ENCODE measurements at places on chromosomes 1 and 21.

DNA sequence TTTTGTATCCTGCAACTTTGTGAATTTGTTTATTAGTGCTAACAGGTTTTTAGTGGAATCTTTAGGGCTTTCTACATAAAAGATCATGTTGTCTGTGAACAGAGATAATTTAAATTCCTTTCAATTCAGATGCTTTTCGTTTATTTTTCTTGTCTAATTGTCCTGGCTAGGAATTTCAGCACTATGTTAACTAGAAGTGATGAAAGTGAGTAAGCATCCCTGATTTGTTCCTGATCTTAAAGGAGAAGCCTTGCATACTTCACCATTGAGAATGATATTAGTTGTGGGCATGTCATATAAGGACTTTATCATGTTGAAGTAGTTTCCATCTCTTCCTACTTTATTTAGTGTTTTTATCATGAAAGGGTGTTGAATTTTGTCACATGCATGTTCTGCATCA, 23.6 kb upstream of the TRIM67 start:
- no peak for DNase-seq

GRCh38 chr21:32372755-32373154, 20.1 kb downstream of the URB1 start:
- no peak for DNase-seq

DNA sequence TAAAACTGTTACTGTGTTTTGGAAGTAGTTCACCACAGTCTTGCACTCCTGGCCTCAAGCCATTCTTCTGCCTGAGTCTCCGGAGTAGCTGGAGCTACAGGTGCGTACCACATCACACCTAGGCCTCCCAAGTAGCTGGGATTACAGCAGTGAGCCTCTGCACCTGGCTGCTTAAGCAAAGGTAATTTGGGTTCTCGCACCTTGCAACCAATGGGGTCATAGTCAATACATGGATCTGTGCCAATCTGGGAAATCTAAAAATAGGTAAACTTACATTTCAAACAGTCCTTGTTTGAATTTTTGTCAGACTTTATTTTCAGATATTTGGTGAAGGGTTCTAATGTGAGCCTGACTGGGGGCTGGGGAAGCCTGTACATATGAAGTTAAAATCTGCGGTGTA, 466.5 kb downstream of the PCP4 start:
- DNase-seq, result no peak

DNA sequence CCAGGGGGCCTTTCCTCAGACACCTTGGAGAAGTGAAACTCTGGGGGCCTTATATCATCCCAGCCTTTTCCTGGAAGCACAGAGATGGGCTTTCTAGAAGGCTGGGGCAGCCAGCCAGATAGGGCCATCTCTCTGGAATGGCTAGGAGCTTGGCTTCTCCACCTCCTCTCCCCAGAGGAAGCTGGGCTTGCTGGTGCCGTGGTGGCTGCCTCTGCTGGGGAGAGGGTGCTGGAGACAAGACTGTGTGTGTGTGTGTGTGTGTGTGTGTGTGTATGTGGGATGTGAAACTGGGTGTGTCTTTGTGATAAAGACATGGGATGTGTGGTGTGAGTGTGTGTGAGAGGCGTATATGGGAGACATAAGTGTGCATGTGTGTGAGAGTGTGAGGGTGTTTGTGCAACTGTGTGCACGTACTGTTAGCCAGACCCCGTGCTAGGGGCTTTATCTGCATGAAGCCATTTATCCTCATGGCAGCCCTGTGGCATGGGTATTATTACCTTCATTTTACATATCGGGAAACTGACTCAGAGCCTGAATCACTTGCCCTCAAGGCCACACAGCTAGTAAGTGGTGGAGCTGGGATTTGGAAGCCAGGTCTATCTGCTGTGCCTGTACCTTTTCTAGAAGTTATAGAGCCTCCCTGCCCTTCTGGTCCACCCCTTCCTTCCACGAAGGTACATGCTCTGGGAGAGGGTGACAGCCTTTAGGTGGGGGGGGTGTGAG, 44.2 kb downstream of the PTPRU start:
- DNase-seq, result no peak

- no peak for DNase-seq
Observed at GRCh38 chr1:26034504-26035202, 11.3 kb downstream of the SLC30A2 start.

DNA sequence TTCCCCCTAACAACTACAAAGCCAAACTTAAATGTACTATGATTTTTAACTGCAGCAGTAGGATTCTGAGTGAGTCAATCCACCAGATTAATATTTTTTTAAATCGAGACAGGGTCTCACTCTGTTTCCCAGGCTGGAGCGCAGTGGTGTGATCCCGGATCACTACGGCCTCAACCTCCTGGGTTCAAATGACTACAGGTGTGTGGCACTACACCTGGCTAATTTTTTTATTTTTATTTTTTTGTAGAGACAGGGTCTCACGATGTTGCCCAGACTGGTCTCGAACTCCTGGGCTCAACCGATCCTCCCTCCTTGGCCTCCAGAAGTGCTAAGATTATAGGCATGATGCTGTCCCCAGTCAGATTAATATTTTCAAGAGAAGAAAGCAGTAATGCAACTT, 88.1 kb downstream of the SLC45A1 start:
- no peak for DNase-seq

GRCh38 chr21:37060296-37060695, 12.6 kb downstream of the PIGP start:
- no peak for DNase-seq

- DNase-seq, result no peak
Observed at GRCh38 chr1:79657951-79658658, 651.6 kb upstream of the ADGRL4 start.

GRCh38 chr1:60895252-60895651, 187.1 kb upstream of the NFIA start:
- DNase-seq, result no peak

DNA sequence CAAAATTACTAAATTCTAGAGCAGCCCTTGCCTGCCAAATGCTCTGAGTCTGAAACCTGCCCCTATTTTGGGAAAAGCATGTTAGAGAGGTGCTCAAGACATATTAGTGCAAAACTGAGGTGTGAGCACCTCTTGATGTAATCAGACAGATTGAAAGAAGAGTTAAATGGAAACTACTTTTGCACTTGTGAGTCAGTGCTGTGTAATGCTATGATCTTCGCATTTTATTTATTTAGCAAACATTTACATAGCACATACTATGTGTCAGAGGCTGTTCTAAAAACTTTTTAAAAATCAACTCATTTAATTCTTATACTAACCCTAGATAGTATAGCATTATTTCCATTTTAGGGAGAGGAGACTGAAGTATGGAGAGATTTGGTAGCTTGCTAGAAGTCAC, 138.1 kb downstream of the ELAVL4 start:
- no peak for DNase-seq

DNA sequence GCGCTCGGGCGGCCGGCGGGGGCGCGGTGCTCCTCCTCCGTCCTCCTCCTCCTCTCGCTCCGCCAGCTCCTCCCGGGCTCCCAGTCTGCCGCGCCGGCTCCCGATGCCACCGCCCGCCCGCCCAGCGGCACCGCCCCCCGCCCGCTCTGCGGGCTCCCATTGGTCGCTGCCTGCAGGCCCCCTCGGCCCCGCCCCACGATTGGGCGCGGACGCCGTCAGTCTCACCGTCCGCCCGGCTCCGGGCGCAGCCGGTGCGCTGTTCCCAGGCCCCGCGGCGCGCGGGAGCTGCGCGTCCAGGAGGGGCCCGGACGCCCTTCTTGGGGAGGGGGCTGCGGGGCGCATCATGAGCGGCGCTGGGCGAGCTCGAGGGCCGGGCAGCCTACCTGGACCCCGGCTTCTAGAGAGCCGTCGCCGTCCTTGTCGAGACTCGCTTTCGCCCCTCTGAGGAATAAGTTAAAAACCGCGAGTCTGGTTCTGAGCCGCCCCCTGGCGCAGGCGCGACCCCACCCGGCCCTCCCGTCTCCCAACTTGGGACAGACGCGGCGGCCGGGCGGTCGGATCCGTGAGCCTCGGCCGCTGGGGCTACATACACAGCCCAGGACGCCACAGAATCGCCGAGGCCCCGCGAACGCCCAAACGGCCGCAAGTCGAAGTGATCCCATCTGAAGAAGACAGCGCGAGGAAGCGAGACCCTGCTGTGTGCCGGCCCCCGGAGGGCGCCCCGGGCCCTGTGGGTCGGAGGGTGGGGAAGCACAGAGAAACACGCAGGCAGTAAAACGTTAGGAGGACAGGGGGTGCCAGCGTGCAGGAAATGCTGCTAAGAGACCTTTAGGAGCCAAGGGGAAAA, at the start of gene SIPA1L2:
Gene SIPA1L2 (minus strand): TSS at position 87 of the 847 bp plus-strand sequence. CDS start 114,794 bp downstream, outside the sequence.
- peak; percentile 75 for DNase-seq

- no peak for DNase-seq
Observed at GRCh38 chr1:39926820-39927219, 25.1 kb upstream of the MYCL start.

GRCh38 chr21:42214921-42215320, 4.0 kb upstream of the ABCG1 start:
- no peak for DNase-seq

DNA sequence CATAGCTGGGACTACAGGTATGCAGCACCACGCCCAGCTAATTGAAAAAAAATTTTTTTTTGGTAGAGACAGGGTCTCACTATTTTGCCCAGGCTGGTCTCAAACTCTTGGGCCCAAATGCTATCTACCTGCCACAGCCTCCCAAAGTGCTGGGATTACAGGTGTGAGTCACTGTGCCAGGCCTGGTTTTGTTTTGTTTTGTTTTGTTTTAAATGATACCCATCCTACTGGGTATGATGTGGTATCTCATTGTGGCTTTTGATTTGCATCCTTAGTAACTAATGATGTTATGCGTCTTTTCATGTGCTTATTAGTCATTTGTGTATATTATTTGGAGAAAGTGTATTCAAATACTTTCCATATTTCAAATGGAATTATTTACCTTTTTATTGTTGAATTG, 142.3 kb downstream of the VPS13D start:
- no peak for DNase-seq

- DNase-seq, result no peak
Observed at GRCh38 chr1:168732736-168733135, 3.7 kb upstream of the DPT start.

DNA sequence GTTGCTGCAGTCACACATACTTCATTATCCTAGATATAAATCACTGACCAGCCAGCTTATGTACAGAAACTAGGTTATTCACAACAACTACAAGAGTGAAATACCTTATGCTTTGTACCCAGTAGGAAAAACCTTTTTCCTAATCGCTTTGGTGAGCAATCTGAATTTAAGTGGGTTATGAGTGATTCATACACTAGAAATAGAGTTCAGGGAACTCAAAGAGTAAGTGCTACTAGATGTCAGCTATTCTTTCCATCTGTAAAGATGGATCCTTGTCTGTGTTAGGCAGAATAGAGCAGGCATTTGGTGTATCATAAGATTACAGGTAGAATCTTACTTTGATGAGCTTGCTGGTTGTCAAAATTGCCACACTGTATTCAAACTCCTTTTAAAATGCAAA, 101.9 kb downstream of the ZNF644 start:
- no peak for DNase-seq

- no peak for DNase-seq
Observed at GRCh38 chr1:80994934-80995333, 805.8 kb upstream of the ADGRL2 start.

- peak; percentile 44 for DNase-seq
Observed at GRCh38 chr1:205141236-205142101, 19.7 kb upstream of the RBBP5 start.

- no peak for DNase-seq
Observed at GRCh38 chr1:78095593-78095992, 49.8 kb downstream of the GIPC2 start.

DNA sequence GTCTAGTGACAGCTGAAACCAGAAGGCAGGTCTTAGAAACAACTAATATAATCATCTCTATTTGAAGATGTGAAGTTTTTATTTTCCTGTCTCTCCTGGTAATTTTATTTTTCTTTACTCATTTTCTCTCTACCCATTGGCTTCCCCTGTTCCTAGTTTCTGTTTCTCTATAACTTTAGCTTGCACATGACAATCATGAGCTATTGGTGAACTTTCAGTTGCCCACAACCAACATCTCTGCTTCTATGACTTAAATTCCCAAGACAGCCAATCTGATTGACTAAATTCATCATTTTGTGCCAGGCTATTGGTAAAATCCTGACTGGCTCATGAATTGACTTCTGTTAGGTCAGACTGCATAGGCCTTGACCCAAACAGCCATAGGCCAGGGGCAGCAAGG, 13.7 kb upstream of the ACADM start:
- DNase-seq, result no peak

DNA sequence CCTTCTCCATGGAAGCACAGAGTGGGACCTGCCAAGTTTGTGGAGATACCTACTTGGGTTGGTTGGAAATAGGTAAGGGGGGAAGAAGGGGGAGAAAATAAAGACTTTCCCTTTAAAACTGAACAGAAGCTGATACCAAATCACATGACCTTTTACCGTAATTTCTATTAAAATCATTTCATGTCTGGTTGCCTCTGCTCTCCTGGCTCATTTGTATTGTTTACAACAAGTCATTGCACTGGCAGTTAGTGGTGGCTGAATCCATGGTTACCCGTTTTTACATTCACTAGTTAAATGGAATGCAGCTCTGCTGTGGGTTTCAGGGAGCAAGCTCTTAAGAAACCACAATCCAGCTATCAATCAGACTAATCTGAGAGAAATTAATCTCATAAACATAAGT, 353.7 kb upstream of the ESRRG start:
- no peak for DNase-seq

- DNase-seq, result no peak
Observed at GRCh38 chr1:68051475-68051874, 1.0 kb upstream of the DIRAS3 start.

GRCh38 chr1:209657140-209657879, 5.1 kb upstream of the LAMB3 start:
- no peak for DNase-seq

GRCh38 chr1:186530109-186530508, 69.2 kb upstream of the PDC start:
- DNase-seq, result no peak

- DNase-seq, result no peak
Observed at GRCh38 chr1:3772715-3773571, at the start of gene SMIM1. Gene SMIM1, plus strand, starts transcription at chr1:3772749. Its CDS starts 2,625 bp downstream, at chr1:3775374.

DNA sequence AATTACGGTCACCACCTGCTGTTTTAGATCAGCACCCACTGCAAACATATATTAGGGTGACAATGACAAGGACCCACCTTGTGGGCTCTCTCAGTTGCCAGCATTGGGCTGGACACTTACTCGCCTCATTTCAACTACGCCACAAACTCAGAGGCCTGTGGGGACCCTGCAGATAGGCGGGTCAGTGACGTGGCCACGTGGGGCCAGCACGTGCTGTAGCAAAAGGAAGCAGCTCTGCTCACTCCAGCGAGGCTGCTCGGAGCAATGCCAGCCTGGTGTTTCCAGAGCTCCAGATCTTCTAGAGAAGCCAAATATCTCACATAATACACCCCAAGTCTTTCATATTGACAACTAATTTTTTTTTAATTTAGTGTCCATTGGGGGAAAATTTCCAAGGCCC, 76.7 kb upstream of the TMEM51 start:
- no peak for DNase-seq
